ENCODE measurements at places on chromosomes 5 and 9.
A peak's percentile ranks its signal among the peaks of the same experiment; 100 is the strongest.

DNA sequence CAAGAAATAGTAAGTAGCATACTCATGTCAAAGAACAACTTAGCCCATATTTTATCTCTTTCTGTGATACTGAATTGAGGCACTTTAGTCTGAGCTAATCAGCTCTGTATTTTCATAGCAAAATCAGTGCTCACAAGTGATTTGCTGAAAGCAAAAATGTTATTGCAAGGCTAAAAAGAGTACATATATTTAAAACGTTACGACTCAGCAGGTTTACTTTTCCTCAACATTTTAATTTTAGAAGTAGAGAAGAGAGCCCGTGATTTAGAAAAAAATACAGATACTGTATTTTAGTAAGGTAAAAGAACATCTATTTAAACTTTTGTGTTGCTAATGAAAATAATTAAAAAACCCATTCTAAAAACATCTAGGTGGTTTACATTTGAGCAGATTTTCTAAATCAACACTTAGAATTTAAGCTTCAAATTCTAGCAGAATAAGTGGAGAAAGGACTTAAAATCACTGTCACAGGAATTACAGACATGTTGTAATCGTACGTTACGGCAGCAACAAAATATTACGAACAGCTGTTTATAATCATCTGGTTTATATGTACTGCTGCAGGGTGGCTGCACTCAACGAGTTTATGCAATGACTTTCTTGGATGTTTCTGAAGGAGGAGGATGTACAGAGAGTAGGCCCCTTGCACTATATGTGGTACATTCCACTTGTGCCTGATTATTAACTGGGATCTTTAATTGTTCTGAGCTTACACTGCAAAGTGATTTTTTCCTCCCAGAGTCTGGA, 20.1 kb downstream of the SREK1 start:
- no peak for DNase-seq

DNA sequence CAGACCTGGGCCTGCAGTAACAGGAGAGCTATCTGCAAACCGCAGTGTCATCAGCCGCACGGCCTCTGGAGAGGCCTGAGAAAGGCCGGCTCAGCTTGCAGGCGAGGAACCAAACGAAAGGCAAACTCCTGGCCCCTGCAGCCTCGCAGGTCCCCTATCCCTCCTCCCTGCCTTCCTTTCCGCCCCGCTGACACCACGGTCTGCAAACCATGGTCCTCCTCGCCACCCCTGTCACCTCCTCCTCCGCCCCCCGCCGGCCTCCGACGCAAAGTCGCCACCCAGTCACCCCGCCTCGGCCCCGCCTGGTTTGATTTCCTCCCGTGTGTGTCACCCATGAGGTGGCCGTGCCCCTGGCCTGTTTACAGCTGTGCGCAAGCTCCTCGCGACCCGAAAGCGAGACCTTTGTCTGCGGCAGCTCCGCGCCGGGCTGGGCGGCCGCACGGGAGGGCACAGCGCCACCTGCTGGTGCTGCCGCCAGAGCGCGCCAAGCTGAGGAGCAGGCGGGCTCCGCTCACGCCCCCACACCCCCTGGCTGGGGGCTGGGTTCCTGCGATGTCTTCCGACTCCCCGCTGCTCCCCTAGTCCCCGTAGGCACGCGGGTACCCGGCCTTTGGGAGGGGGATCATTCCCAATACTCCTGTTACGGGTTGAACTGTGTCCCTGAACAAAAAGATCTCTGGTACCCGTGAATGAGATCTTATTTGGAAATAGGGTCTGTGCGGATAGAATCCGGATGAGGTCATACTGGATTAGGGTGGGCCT, 19.4 kb downstream of the GBGT1 start:
- DNase-seq, result peak; percentile 73

GRCh38 chr9:123309611-123310010, 41.2 kb upstream of the STRBP start:
- DNase-seq, result no peak

- no peak for DNase-seq
Observed at GRCh38 chr5:149206524-149207141, 65.0 kb upstream of the AFAP1L1 start.

GRCh38 chr5:123543438-123543837, 31.5 kb downstream of the CSNK1G3 start:
- no peak for DNase-seq

DNA sequence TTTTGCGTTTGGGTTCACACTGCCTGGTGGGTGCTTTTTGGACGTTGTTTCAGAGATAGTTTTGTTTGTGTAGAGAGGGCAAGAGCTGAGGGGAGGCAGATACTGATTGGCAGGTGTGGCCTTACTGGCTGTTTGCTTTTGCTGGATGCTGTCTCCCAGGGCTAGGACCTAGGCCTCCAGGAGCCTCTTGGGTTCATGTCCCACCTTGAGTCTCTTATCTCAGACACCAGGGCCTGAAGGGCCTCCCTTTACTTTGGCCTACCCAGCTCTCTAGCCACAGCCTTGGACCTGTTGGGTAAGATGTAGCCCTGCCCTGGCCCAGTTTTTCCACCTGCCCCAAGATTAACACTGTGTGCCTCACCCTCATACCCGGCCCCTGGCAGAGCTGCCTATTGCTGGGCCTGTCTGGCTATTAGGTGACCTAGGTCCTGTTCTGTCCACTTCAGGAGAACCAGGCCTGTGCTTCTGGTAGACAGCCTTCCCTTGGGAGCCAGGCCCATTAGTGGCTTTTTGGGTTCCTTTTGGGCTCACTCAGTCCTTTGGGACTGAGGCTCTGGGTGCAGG, 13.4 kb downstream of the PTPA start:
- no peak for DNase-seq

Measured in thyroid gland (tissue), 4 donors.